ENCODE measurements at places on chromosomes 12 and 14.

- DNase-seq = no peak
Observed at GRCh38 chr12:64714551-64714968, 44.6 kb downstream of the GNS start.

GRCh38 chr12:104718304-104718929 lies 239.7 kb downstream of the SLC41A2 start:
- DNase-seq = no peak

DNA sequence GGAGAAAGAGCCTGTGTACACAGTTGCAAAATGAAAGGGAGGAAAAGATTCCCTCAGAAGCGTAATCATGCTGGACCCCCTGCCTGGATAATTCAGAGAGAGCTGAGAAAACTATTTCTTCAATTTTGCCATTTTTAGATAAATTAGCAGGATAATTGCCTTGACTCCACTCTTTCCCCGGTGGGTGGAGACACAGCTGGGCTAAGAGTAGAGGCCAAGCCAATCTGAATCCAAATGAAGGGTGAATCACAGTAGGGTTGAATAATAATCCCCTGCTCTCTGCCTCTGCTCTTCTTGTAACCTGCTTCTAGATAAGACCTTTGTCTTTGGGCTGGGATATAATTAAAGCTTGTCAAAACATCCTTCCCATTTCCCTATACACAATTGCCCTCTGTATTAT lies 150.1 kb downstream of the CAPZA3 start:
- no peak for DNase-seq

GRCh38 chr14:26963711-26964110 lies 365.9 kb upstream of the NOVA1 start:
- peak; percentile 74 for DNase-seq

GRCh38 chr14:78367355-78367754 lies 197.2 kb downstream of the NRXN3 start:
- DNase-seq = no peak

- no peak for DNase-seq
Observed at GRCh38 chr14:22168092-22168955, 420.7 kb downstream of the DAD1 start.

- DNase-seq = no peak
Observed at GRCh38 chr14:99626041-99626648, 18.8 kb upstream of the HHIPL1 start.

- no peak for DNase-seq
Observed at GRCh38 chr14:106875503-106875902, 1349.1 kb downstream of the TMEM121 start.

GRCh38 chr12:104055686-104056388 lies 5.8 kb upstream of the GLT8D2 start:
- no peak for DNase-seq

DNA sequence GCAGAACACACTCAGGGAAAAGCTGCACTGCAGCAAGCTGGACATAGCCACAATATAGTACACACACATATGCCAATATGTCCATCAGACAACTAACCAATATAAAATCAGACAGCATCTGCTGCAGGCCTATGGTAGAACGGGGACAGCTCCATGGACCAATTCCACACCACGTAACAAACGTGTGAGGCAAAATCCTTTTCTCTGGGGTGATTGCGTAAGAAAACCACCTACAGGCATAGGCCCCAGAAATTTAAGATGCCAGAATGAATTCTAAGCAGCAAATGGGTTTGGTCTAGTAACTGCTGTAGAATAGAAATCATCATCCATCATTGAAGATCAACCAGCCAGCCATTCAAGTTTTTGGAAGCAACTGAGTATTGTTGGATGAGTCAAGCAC lies 368.9 kb upstream of the TMPO start:
- no peak for DNase-seq

- DNase-seq = no peak
Observed at GRCh38 chr12:121779422-121779895, 14.0 kb downstream of the RHOF start.

DNA sequence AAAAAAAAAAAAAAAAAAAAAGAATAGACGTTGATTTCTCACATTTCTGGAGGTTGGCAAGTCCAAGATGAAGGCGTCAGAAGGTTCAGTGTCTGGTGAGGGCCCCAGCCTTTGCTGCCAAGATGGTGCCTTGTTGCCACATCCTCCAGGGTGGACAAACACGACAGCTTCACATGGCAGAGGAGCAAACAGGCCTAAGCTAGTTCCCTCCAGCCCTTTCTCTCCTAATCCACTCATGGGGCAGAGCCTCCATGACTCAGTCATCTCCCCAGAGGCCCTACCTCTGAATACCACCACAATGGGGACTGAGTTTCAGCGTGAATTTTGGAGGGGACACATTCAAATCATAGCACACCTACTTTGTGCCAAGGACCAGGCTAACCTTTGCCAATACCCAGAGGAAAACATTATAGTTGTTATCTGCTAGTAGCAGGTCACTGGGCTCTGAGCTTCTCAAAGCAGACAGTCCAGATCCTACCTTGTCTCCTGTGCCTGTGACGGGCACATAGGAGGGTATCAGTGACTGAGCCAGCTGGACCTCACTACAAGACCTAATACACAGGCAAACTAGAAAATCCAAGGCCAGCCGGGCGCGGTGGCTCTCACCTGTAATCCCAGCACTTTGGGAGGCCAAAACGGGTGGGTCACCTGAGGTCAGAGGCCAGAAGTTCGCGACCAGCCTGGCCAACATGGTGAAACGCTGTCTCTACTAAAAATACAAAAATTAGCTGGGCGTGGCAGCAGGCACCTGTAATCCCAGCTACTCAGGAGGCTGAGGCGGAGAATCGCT lies 10.5 kb upstream of the BCL11B start:
- DNase-seq = no peak

DNA sequence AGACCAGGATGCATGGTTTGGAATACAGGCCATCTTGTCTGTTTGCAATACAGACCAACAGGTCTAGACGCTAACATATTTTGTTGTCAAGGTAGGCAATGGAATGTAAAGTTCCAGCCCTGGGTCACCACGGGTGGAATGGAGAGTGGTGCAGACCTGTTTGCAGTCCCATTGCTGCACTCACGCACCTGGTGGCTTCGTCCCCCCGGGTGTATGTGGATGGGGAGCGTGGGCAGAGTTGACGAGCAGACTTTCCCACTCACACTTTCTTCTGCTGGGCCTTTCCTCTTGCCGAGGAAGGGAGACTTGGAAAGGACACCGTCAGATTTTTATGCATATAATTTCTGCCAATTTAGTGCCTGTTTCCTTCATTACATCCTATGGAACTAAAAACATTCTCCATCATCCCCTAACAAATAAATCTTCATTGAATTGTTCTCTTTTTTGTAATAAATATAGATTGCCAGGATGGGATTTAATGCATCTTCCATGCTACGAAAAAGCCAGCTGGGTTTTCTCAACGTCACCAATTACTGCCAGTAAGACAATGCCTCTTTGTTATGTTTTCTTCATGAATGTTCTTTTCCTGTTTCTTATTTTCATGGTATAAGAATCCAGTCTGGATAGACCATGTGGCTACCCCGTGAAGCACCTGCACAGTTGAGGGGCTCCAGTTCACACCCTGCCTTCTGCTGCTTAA lies 15.2 kb downstream of the DCAF4 start:
- no peak for DNase-seq

DNA sequence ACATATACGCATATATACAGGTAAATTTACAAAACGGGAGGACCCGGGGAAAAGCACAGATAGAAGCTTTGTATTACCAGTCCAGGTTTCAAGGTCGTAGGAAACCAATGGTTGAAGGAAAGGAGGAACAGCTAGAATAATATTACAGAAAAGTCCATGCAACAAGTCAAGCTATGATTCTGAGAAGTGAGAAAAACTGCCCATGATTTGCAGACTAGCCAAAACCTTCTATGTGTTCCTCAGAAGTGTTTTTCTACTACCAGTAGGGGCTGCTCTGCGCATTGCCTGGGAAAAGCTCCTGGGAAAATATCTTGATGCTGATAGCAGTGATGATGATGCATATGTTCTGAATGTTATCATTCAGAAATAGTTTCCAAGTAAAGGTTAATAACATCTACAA lies 2.2 kb downstream of the PDZRN4 start:
- DNase-seq = no peak

GRCh38 chr12:89645434-89645833 lies 63.2 kb downstream of the ATP2B1 start:
- DNase-seq = no peak

GRCh38 chr12:93427779-93428564 lies 13.8 kb downstream of the UBE2N start:
- no peak for DNase-seq

DNA sequence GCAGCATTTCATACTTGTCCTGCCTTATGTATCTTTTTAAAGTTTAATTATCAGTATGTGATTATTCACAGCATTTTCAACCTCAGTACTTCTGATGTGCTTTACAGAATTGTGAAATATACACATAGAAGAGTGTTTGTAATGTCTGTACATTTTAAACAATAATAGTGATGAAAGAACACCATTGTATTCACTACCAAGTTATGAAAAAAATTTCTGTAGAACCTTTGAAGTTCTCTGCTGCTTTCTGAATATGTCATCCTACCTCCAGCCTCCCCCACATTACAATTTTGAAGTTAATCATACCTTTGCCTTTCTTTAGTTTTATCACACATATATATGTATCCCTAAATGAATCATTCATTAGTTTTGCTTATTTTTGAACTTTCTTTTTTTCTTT lies 24.8 kb downstream of the FRMD6 start:
- no peak for DNase-seq

DNA sequence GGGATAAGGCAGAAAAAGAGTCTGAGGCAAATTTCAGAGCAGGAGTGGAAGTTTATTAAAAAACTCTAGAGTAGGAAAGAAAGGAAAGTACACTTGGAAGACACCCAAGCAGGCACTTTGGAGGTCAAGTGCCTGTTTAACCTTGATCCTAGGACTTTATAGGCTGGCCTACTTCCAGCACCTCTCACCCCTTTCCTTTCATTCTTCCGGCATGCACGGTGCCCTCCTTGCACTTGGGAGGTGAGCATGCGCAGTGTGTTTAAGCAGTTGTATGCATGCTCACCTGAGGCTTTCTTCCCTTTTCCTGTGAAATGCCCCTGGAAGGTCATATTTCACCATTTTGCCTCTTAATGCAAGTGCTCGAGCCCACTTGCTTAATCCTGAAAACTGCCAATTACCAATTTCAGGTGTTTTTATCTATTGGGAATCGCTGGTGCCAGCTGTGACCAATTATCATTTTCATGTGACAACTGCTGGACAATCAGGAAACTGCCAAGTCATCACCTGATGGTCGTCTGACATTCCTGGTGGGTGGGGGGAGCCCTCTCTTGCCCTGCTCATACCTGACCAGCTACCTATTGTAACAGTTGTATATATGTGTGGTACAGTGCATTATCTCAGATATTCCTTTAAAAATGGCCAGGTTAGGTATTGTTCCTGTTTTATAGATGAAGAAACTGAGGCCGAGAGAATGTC lies 53.5 kb downstream of the SUDS3 start:
- DNase-seq = no peak

DNA sequence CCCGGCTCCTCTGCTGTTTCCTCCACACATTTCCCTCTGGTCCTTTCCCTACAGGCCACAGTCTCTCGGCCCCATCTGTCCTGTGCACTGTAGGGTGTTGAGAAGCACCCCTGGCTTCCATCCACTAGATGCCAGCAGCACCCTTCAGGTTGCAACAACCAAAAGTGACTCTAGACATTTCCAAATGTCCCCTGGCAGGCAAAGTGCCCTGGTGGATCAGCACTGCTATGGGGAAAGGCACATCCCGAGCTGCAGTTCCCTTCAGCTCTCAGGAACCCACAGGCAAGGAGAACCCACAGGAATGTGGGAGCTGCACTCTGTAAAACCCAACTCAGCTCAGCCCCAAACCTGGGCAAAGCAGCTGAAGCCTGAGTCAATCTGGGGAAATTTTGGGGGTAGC lies 77.0 kb downstream of the RBM19 start:
- no peak for DNase-seq

DNA sequence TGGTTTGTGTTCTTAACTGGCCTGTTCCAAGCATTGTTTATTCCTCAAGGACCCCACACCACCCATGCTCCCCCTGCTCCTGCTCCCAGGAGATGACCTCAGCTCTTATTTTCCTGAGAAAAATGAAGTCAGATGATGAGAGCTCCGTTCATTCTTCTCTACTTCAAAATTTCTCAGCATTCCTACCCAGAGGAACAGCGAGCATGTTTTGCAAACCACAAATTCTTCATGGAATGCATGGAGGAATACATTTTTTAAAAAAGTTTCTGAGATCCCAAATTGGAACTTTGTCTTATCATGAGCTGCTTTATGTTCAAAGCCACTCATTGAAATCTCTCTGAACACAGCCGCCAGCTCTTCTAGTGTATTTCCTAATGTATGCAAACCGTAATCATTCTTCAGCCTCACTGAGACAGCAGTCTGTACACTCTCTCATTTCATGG lies 44.9 kb downstream of the SYNE2 start:
- no peak for DNase-seq

DNA sequence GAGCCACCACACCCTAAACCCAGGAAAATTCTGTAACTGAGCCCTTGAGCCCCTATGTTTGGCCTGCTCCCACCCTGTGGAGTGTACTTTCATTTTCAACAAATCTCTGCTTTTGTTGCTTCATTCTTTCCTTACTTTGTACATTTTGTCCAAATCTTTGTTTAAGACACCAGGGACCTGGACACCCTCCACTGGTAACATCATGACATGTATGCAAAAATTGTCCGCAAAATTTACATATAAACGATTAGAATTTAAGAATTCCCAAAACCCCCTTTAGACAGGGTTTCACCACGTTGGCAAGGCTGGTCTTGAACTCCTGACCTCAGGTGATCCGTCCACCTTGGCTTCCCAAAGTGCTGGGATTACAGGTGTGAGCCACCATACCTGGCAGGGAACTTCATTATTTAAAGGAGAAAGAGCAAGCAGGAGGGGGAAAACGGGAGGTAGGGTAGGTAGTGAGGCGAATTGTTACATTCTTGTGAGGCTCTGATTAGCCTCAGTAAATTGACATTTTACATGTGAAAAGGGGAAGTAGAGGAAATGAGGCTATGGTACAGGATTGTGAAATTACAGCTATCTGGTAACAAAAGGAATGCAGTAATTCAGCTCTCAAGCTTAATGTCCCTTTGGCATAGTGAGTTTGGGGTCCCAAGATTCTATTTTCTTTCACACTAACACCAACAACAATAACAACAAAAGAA lies 27.6 kb downstream of the TUBA1A start:
- no peak for DNase-seq

GRCh38 chr12:12823811-12824210 lies 10.7 kb downstream of the DDX47 start:
- peak; percentile 81 for DNase-seq

DNA sequence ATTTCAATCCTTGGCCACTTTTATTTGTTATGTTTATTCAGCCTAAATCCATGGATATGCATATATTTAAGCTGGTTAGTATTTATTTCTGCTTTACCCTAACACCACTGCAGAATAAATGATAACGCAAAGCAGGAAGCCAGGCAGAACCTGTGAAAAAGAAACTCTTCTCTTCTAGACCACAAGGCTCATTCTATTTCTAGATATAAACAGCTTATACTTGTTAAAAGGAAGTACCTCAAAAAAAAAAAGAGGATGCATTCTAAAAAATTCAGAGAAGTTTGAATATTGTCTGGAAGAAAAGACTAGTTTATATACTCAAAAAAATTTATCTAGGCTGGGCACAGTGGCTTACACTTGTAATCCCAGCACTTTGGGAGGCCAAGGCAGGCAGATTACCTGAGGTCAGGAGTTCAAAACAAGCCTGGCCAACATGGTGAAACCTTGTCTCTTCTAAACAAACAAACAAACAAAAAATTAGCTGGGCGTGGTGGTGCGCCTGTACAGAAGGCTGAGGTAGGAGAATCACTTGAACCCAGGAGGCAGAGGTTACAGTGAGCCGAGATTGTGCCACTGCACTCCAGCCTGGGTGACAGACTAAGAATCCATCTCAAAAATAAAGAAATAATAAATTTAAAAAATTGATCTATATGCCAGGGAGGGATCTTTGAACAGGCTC lies 55.8 kb downstream of the GALNT4 start:
- DNase-seq = no peak
